ENCODE measurements at places on chromosomes 1 and 21. TPM values are rescaled to one million over a fixed set of nuclear protein-coding genes. Genes with fewer than 3 reads are reported as not detected.

GRCh38 chr21:42486531-42486930 is 9.5 kb downstream of the RSPH1 start:
- no peak overlapping the region for H3K4me3 ChIP-seq
- H3K27me3 ChIP-seq: no peaks in the 10 kb centered on the region
- no peaks in the 10 kb centered on the region for H3K36me3 ChIP-seq
- no peaks in the 10 kb centered on the region for H3K4me1 ChIP-seq
- no peak for DNase-seq

DNA sequence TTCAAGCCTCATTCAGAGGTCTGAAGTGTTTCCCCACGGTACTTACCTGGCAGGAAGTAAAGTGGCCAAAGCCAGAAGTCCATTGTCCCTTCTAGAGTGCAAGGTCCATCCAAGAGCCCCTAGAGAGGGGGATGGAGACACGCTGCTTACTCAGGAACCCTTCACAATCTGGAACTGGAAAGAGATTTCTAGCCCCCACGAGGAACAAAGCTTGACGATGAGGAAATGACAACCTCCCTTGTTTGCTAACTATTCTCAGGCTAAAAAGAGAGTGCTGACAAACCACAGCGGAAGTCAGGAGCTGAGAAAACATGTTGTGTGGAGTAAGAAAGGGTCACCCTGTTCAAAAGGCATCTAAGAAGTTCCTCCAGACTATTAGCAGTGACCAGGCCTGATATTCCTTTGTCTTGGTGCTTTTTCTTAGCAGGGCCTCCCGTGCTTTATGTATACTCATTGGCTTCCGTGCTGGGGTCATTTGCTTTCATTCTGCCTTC is at the start of gene FCMR:
TSS of gene FCMR (minus strand) at position 170 of the 494 bp plus-strand sequence. CDS start at position 83, 87 bp downstream.
- H3K4me3 ChIP-seq: peak within 1 kb of the TSS; percentile 5
- no peaks in the 10 kb centered on the region for H3K4me1 ChIP-seq
- H3K27ac ChIP-seq: peak within 1 kb of the TSS; percentile 38
- H3K27me3 ChIP-seq: no peaks in the 10 kb centered on the region

GRCh38 chr1:151289991-151290708 is 8.1 kb downstream of the ZNF687 start:
- H3K4me3 ChIP-seq: no peak overlapping the region
- H3K27me3 ChIP-seq: no peaks in the 10 kb centered on the region
- no peaks in the 10 kb centered on the region for H3K4me1 ChIP-seq

GRCh38 chr1:27719286-27720251 is 6.2 kb upstream of the FAM76A start:
- H3K27ac ChIP-seq: no peak overlapping the region
- no peak overlapping the region for H3K4me3 ChIP-seq
- no peaks in the 10 kb centered on the region for H3K27me3 ChIP-seq
- no peak for DNase-seq

GRCh38 chr1:189374816-189375215 is 1102.8 kb downstream of the BRINP3 start:
- H3K4me3 ChIP-seq: no peak overlapping the region
- no peak overlapping the region for H3K27ac ChIP-seq
- no peaks in the 10 kb centered on the region for H3K4me1 ChIP-seq
- no peak for DNase-seq

GRCh38 chr1:219441884-219442283 is 171.0 kb downstream of the ZC3H11B start:
- H3K27me3 ChIP-seq: no peaks in the 10 kb centered on the region
- H3K4me3 ChIP-seq: no peak overlapping the region
- no peaks in the 10 kb centered on the region for H3K36me3 ChIP-seq
- no peak for DNase-seq

GRCh38 chr1:30450148-30450817 is 273.1 kb downstream of the MATN1 start:
- H3K4me1 ChIP-seq: no peaks in the 10 kb centered on the region
- no peaks in the 10 kb centered on the region for H3K36me3 ChIP-seq
- no peaks in the 10 kb centered on the region for H3K27me3 ChIP-seq
- H3K4me3 ChIP-seq: no peak overlapping the region

GRCh38 chr1:150072959-150073358 is 5.4 kb downstream of the VPS45 start:
- H3K4me3 ChIP-seq: no peak overlapping the region
- H3K36me3 ChIP-seq: no peaks in the 10 kb centered on the region
- H3K27ac ChIP-seq: no peak overlapping the region

DNA sequence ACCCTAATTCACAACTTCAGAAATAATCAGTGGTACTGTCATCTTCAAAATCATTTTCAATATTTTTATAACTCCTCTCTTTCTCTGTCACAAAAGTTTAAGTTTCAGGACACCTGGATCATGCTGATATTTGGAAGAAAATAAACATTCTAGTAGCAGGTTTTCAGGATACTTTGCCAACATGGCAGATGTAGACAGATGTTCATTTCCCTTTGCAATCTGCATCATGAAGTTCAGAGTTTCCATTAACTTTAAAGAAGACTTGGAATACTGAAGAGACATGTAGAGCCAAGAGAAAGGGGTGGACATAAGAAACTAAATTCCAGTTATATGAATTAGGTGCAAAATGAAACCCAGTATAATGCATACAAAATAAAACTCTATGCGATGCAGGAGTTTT is 218.1 kb downstream of the USH2A start:
- no peak overlapping the region for H3K27ac ChIP-seq
- H3K4me1 ChIP-seq: no peaks in the 10 kb centered on the region
- H3K36me3 ChIP-seq: no peaks in the 10 kb centered on the region
- H3K27me3 ChIP-seq: no peaks in the 10 kb centered on the region
- no peak for DNase-seq

GRCh38 chr1:37485902-37486679 is 11.7 kb downstream of the ZC3H12A start:
- peak overlapping the region; percentile 99 for H3K27ac ChIP-seq
- no peaks in the 10 kb centered on the region for H3K27me3 ChIP-seq
- no peak for DNase-seq
- peaks cover 15% of the 10 kb centered on the region for H3K4me1 ChIP-seq

- no peaks in the 10 kb centered on the region for H3K4me1 ChIP-seq
- H3K36me3 ChIP-seq: no peaks in the 10 kb centered on the region
- H3K27me3 ChIP-seq: no peaks in the 10 kb centered on the region
- no peak overlapping the region for H3K27ac ChIP-seq
- no peak overlapping the region for H3K4me3 ChIP-seq
- no peak for DNase-seq
Observed at GRCh38 chr1:84424513-84425149, 26.3 kb downstream of the DNASE2B start.

DNA sequence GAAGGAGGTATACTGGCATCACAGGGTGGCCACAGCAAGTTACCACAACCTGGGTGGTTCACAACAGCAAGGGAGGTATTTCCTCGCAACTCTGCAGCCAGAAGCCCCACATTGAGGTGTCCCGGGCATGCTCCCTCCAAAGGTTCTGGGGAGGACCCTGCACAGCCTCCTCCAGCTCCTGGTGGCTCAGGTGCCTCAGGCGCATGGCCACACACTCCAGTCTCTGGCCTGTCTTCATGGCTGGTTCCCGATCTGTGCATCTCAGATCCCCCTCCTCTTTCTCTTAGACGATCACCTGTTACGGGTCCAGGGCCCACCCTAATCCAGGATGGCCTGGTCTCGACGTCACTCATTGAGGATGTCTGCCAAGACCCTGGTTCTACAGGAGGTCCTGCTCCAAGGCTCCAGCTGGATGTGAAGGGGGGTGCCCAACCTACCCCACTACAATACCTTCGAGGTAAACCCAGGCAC is 6.7 kb upstream of the ARF1 start:
- no peaks in the 10 kb centered on the region for H3K27me3 ChIP-seq
- no peak overlapping the region for H3K4me3 ChIP-seq
- no peak overlapping the region for H3K27ac ChIP-seq
- peaks cover under 1% of the 10 kb centered on the region for H3K4me1 ChIP-seq
- no peaks in the 10 kb centered on the region for H3K36me3 ChIP-seq
- no peak for DNase-seq

- DNase-seq: no peak
- H3K36me3 ChIP-seq: no peaks in the 10 kb centered on the region
- H3K4me3 ChIP-seq: no peak overlapping the region
- no peaks in the 10 kb centered on the region for H3K27me3 ChIP-seq
Observed at GRCh38 chr1:113874012-113874879, 2.7 kb upstream of the PTPN22 start.

GRCh38 chr1:160971618-160972056 is 17.0 kb upstream of the ITLN2 start:
- no peak overlapping the region for H3K27ac ChIP-seq
- no peaks in the 10 kb centered on the region for H3K4me1 ChIP-seq
- H3K36me3 ChIP-seq: no peaks in the 10 kb centered on the region
- no peak overlapping the region for H3K4me3 ChIP-seq
- H3K27me3 ChIP-seq: no peaks in the 10 kb centered on the region

- no peaks in the 10 kb centered on the region for H3K36me3 ChIP-seq
- no peak overlapping the region for H3K27ac ChIP-seq
- H3K27me3 ChIP-seq: no peaks in the 10 kb centered on the region
- no peaks in the 10 kb centered on the region for H3K4me1 ChIP-seq
- no peak overlapping the region for H3K4me3 ChIP-seq
Observed at GRCh38 chr1:45542591-45542990, 8.0 kb upstream of the AKR1A1 start.

DNA sequence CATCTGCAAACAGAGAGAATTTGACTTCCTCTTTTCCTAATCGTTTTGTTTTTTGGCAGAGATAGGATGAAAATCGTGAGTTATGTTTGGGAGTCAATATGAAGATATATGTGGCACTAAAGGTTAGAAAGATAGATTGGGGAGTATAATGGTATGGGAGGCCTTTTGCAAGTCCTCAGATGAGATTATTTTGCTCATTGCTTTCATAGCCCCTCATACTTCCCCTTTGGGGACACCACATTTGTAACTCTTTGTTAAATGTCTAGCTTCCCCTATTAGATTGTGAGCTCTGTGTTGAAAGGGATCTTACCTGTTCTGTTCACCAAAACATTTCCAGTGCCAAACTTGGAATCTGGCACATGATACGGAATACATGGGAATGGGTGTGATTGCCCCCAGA is 30.2 kb downstream of the RAVER2 start:
- H3K4me3 ChIP-seq: no peak overlapping the region
- DNase-seq: no peak
- H3K36me3 ChIP-seq: no peaks in the 10 kb centered on the region
- H3K4me1 ChIP-seq: no peaks in the 10 kb centered on the region
- no peaks in the 10 kb centered on the region for H3K27me3 ChIP-seq

GRCh38 chr1:164659621-164660411 is 100.8 kb downstream of the PBX1 start:
- no peaks in the 10 kb centered on the region for H3K36me3 ChIP-seq
- H3K4me1 ChIP-seq: peaks cover 11% of the 10 kb centered on the region
- DNase-seq: peak; percentile 58
- no peak overlapping the region for H3K4me3 ChIP-seq

GRCh38 chr1:159987186-159987585 is 33.1 kb upstream of the SLAMF9 start:
- no peak for DNase-seq
- no peak overlapping the region for H3K27ac ChIP-seq
- no peaks in the 10 kb centered on the region for H3K36me3 ChIP-seq
- H3K27me3 ChIP-seq: no peaks in the 10 kb centered on the region
- H3K4me3 ChIP-seq: no peak overlapping the region

DNA sequence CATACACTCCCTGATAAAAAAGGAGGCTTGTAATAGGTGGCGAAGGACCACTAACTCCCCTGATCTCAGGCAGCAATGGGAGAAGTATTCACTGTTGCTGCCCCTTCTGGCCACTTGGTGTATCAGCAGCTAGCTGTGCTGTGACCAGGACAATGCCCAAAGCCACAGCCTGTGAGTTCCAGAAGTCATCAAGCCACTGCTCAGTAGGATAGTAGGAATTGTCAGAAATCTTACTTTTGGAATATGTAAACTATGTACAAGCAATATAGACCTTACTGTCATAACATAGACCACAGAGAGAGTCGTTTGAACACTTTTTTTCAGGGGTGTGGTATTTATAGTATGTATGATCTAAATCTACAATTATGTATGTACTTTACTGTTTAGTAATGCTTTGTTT is 248.3 kb upstream of the CAMK1G start:
- no peaks in the 10 kb centered on the region for H3K4me1 ChIP-seq
- no peaks in the 10 kb centered on the region for H3K27me3 ChIP-seq
- no peaks in the 10 kb centered on the region for H3K36me3 ChIP-seq
- DNase-seq: no peak
- H3K27ac ChIP-seq: no peak overlapping the region

DNA sequence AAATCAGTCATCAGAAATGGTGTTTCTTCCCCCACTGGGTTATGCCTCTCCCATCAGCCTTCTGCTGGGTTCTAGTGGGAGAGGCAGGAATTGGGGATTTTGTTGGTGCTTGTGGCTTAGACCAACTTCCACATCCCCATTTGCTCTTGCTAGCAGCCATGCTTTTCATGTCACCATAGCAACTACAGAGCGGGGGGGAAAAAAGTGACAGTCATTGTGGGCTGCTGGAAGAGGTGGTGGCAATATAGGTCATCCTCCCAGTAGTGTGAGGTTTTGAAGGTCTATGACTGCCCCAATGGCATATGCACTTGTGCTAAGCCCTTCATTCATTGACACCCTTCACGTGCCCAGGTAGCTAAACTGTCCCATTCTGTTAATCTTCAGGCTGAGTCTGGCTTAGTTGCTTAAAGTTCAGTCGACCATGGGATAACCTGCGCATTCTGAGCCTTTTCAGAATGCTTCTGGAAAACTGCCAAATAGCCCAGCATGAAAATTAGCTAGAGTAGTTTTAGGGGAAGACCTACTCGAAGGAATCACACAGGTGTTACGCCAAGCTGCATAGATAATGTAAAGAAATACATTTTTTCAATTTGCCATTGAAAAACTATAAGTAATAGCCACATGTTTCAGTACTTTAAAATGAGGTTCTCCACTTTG is 53.7 kb upstream of the ZNF326 start:
- no peak overlapping the region for H3K27ac ChIP-seq
- H3K4me3 ChIP-seq: no peak overlapping the region
- H3K4me1 ChIP-seq: no peaks in the 10 kb centered on the region
- H3K36me3 ChIP-seq: no peaks in the 10 kb centered on the region
- H3K27me3 ChIP-seq: no peaks in the 10 kb centered on the region

- no peaks in the 10 kb centered on the region for H3K36me3 ChIP-seq
- no peaks in the 10 kb centered on the region for H3K4me1 ChIP-seq
- H3K4me3 ChIP-seq: no peak overlapping the region
- DNase-seq: no peak
Observed at GRCh38 chr1:237306726-237307125, 264.7 kb downstream of the RYR2 start.

HPDL gene
- not detected for total RNA-seq

TMEM269 gene
- under 0.01 TPM for total RNA-seq

SPATA17 gene
- total RNA-seq: 0.48 TPM

ZP4 gene
- total RNA-seq: not detected

B3GALT2 gene
- 0.33 TPM for total RNA-seq

C1orf141 gene
- total RNA-seq: not detected

CFHR1 gene
- total RNA-seq: not detected

OR6K3 gene
- not detected for total RNA-seq

HHAT gene
- 15.1 TPM for total RNA-seq

CD1E gene
- 0.64 TPM for total RNA-seq

DPYD gene
- 95.1 TPM for total RNA-seq

DMAP1 gene
- total RNA-seq: 51.4 TPM

Data from breast epithelium (tissue), 4 donors.